T-helper 17 cell (primary cell): ENCODE measurements at places on chromosomes 13 and 19.

- no peak for DNase-seq
Measured at GRCh38 chr19:10620786-10621185, 4.6 kb upstream of the SLC44A2 start.

GRCh38 chr19:1134431-1134830 lies 30.6 kb downstream of the GPX4 start:
- DNase-seq = no peak

- no peak for DNase-seq
Measured at GRCh38 chr19:15863272-15863671, 34.6 kb downstream of the CYP4F2 start.

GRCh38 chr13:66859078-66859477 lies 371.1 kb downstream of the PCDH9 start:
- no peak for DNase-seq

DNA sequence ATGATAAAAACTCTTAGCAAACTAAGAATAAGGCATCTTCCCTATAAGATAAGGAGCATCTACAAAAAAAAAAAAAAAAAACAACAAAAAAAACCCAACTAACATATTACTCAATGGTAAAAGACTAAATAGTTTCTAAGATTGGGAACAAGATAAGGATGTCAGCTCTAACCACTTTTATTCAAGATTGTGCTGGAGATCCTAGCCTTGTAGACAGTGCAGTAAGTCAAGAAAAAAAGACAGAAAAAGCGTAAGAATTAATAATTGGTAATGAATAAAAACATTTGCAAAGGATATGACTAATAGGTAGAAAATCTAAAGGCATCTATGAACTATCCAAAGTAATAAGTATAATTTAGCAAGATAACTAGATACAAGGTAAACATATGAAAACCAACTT lies 33.0 kb downstream of the ZIC2 start:
- no peak for DNase-seq

DNA sequence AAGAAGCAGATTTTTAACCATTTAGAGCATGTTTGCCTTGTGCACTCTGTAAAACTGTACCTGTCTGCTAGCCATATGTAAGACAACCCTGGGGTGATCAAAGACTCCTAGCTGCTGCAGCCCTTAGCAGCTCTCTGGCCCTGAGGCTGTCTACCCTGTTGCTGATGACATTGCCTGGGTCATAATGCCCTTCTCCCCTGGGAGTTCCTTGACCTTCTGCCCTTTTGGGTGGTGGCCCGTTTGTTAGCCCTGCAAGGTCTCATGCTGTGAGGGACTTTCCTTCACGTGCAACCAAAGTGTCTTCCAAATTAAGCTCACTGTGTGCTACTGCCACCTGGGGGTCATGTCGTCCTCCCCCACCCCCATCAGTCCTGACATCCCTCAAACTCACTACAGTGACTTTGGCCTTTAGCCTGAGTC lies 7.4 kb downstream of the GPC6 start:
- DNase-seq = no peak

DNA sequence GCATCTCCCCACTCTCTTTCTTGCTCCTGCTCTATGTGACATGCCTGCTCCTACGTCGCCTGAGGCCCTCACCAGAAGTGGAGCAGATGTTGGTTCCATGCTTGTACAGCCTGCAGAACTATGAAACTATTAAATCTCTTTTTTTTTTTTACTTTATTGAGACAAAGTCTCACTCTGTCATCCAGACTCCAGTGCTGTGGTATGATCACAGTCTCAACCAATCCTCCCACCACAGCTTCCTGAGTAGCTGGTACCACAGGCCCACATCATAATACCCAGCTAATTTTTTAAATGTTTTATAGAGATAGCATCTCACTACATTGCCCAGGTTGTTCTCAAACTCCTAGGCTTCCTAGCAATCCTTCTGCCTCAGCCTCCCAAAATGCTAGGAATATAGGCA lies 1067.7 kb downstream of the PCDH9 start:
- no peak for DNase-seq
